Heart right ventricle (tissue), 16 donors: ENCODE measurements at places on chromosomes 3 and 15.

GRCh38 chr3:71636482-71636881 lies 53.0 kb upstream of the FOXP1 start:
- no peak for DNase-seq

DNA sequence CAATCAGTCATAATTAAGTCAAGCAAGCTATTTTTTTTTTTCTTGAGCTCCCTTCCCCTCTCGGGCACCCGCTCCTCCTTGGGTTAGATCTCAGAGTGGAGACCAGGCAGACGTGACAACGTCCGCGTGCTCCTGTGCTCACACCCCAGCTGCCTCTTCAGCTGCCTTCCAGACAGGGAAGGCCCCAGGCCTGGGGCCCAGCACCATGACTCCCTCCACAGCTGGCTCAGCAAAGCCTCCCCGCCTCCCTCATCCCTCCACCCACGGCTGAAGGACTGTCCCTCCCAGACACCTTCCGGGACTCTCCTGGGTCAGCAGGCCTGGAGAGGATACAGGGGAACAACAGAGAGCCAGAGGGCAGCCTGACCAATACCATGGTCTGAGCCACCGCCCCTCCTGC lies 87.9 kb upstream of the LINGO1 start:
- DNase-seq: no peak

GRCh38 chr3:142888481-142889211 lies at the start of gene PCOLCE2:
PCOLCE2 (minus strand) TSS chr3:142889083; CDS start chr3:142888896, 187 bp downstream.
- DNase-seq: peak; percentile 51

DNA sequence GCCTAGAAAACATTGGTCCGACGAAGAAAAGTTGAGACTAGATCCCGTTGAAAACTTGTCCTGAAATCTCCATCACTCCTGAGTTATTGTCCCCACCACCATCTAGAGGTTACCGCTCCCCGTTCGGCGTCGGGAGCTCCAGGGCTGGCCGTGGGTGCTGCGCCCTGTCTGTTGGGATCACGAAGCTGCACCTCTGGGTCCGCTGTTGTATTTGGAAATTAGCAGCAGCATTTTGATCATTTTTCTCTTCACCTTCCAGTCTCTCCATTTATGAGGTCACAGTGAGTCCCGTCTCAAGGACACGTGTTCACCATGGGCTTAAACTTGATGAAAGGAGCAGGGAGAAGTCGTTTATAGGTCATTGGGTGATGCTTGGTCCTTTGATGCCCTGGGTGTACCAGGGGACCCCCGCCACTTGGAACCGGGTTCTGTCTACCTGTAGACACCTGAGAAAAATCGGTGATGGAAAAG lies 565 bp downstream of the MANF start:
- no peak for DNase-seq

DNA sequence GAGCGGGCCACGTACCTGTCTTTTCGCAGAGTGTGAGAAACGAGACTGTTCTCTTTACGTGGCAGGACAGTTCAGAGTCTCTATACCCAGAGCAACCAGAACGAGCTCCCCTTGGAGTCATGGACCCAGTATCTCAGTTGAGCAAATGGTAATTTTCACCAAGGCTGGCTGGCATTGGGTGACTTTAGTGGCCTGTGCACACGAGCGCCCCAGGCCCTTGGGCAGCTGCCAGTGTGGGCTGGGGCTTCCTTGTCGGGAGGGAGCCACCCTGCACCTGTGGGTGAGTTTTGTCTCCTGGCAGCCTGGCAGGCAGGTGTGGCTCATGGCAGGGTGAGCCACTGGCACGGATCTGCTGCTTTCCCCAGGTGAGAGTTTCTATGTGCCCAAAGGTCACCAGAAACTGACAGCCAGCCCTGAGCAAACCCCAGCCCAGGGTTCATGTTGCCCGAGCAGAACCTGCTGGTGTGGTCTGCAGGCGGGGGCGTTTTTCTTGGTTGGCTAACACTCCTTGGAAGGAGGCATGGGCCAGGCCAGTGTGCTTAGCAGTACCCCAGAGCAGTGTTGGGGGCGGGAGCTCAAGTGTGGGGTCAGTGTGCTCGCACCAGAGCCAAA lies 135.0 kb downstream of the TJP1 start:
- no peak for DNase-seq

DNA sequence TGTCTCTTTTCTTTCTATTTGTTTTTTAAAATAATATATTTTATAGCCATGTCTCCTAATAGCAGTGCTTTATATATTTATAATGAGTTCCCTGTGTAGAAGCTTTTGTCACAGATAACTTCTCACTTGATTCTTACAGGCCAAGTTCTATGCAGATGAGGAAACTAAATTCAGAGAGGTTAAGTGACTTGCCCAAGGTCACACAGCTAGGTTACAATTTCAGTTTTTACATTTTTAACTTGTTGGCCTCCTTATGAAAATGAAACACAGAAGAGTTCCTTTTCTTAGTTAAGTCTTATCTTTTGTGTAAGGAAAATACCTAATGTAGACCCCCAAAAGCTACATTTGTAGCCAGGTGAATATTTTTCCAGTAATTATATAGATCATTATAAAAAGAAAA lies 83.3 kb upstream of the SOX2 start:
- no peak for DNase-seq

GRCh38 chr3:123411340-123412040 lies 37.4 kb downstream of the ADCY5 start:
- no peak for DNase-seq

DNA sequence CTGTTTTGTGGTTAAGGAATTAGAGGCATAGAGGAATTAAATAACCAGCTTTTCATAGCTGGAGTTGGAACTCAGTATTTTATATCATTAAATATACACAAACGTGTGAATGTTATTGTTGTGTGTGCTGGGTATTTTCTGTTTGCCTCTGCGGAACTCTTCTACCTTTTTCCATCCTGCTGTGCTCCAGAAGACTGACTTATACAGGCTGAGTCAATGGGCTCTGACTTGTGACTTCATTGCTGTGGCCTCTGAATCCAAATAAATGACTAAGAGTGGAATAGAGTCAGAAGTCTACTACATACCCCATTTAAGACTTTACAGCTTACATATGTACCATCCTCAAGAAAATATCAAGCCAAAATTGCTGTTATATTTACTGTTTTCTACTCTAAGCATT lies 17.6 kb downstream of the ARIH1 start:
- no peak for DNase-seq

DNA sequence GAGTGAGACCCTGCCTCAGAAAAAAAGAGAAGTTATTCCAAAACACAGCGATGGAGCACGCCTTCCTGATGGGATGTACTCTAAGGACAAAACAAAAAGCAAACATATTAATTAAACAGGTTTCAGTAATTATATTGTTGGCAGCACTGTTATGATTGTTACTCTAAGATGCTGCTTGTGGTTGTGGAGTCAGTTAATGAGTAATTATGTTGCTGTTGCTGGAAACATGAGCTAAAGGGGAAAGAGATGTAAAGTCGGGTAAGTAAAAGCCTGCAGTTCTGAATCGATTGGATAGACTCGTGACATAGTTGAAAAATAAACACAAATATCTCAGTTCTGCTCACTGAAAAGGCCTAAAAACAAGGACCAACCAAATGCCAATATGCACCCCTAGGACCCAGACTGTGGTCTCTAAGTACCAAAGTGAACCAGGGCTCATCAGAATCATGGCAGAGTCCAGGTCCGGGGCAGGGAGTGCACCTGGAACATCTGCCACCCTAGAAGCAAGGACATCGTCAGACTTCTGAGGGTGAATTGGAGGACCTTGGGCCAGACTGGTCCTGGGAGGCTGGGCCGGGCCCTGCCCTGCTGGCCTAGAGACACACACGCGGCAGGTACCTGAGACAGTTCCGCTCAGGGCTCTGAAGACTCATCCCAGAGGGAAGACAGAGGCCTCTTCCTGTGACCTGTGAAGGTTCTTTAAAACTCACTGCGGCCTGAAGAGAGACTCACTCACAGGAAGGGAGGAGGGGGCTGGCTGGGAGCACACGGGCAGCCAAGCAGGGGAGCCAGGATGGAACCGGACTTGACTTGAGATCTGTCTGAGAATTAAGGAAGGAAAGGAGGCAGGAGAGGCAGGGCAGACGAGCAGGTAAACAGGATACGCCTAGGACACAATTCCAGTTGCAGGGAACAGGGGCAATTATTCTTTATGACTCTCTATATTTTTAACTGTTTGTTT lies 140.5 kb downstream of the LRRK1 start:
- DNase-seq: no peak

GRCh38 chr3:29329986-29330890 lies 49.4 kb downstream of the RBMS3 start:
- no peak for DNase-seq

DNA sequence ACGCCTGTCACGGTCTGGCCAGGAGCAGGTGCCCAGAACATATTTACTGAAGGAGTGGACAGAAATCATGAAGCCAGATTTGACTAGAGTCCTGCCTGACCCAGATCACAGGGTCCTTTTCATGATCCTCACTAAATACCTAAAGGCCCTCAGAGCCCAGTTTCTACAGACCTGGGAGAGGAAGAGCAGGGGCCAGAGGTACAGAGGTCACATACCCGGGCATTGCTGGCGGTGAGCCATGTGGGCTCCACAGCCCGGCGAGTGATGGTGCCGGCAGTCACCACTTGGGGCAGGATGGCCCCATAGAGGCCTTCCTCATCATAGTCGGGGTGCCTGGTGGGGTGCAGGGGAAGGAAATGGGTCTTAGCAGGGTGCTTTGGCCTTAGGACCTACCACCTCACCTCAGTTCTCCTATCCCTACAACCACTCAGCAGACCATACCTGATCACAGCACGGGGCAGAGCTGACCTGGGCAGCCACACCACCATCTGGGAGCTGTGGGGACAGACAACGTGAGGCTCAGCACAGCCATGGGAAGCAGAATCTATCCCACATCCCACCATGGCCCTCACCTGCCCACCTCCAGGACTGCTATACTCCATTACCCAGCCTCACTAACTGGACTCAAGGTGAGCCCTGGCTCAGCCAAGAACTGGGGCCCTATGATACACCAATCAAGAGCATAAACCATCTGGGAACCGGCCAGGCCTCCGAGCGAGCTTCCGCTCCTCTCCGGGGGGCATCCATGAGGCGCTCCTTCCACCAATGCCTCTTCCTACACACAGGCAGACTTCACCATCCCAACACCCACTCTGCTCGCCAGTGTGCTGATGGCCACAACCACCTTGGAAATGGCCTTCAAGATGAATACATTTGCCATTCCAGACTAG lies 12.9 kb downstream of the POLG start:
- DNase-seq: no peak

GRCh38 chr3:149813367-149814281 lies 609 bp downstream of the RNF13 start:
- DNase-seq: peak; percentile 15

DNA sequence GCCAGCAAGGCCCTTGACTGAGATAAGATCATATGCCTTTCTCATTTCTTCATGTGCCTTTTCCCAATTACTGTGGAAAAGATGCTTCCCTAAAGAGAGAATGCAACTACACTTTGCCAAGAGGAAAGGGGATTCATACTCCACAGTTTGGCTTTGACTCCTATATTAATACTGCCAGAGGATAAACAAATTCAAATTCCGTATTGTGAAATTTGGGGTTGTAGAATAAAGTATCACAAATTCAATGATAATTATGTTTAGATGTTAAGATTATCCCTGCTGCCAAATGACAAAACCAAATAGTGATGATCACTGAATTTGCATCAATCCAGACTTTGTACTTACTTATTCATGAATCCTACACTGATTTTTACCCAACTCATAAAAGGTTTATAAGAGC lies 88.5 kb upstream of the MNS1 start:
- DNase-seq: no peak

GRCh38 chr3:123723070-123723469 lies 138.2 kb upstream of the HACD2 start:
- DNase-seq: no peak

- DNase-seq: peak; percentile 11
These were observed 38.7 kb downstream of the ROBO1 start for GRCh38 chr3:79729096-79729495.

DNA sequence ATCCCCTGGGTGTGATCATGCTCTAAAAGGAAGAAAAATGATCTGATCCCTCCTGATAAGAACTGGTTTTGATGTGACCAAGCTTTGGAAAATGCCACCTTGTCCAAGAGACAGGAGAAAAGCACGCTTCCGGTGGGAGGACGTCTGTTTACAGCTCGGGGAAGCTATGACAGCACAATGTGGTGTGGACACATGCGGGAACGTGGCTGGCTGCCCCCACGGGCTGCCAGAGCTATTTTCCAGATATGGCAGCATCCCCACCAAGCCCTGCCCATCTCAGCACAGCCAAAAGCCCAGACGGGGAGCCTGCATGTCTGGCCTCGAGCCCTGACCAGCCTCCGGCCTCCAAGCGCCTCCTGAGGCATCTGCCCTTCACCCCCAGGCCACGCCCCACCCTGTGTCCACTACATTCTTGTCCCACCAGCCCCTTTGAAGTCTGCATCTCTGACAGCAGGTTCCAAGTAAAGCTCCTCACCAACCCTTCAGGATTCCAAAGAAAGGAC lies 63.2 kb upstream of the HRH1 start:
- no peak for DNase-seq

DNA sequence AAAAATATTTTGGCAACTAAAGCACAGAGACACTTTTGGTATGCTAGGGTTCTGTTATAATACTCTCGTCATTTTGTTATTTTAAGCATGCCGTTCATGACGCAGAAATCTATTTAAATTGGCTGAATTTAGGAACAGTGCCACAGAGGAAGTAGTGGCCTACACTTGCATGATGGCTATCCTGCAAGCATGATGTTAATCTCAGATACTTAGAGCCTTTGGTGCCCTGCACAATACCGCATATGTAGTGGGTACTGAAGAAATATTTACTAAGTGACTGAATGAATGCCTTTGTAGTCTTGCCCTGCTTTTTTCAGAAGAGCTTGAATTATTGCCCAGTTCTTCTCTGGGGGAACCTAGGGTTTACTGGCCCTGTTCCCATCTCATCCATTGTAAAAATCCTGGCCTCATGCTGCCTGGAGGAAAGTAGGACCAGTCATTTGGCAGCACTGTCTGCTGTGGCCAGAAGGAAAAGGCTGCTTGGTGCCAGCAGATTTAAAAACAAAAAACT lies 79.0 kb downstream of the SERPINI1 start:
- DNase-seq: peak; percentile 70

GRCh38 chr3:34421762-34422161 lies 623.3 kb downstream of the PDCD6IP start:
- DNase-seq: no peak

DNA sequence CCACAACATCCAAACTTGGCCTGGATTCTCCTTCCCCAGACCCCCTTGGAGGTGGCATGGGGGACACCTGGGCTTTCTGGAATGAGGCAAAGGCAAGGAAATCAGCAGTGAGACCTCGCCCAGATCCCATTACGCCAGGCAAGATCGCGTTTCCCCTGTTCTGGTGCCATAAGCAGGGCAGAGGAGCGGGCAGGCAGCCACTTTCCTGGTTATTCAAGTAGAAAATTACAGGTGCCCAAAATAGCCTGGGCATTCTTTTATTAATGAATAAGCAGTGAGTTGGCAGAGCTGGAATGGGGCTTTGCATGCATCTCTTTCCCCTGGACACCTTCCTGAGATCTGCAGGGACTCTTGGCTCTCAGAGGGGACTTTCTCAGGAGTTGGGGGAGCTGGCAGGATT lies 31.5 kb upstream of the FAM107A start:
- DNase-seq: peak; percentile 65
